GM10248 (cell line): ENCODE measurements at places on chromosomes 11 and 22.

GRCh38 chr11:44528103-44528502 is 37.4 kb upstream of the CD82 start:
- no peak for DNase-seq

- no peak for DNase-seq
These were observed 10.7 kb upstream of the POLDIP3 start for GRCh38 chr22:42625416-42625815.

DNA sequence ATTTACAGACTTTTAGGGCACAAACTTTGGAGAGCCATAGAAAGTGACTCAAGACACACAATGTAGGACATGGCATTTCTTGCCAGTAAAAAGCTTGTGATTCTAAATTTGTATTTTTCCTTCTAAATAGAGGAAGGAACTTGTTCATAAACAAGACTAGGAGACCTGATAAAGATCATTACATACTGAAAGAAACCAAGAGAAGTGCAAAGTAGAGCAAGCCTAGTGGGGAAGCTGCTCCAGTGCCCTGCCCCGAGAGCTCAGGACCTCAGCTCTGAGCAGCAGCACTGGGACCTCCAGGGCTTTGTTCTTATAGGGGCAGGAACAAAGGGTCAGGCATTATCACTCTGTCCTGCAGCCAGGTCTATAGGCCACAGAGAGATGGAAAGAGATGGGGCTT is 7.2 kb downstream of the IRAG1 start:
- no peak for DNase-seq

GRCh38 chr22:48647606-48648515 is 1179.8 kb downstream of the BRD1 start:
- no peak for DNase-seq

DNA sequence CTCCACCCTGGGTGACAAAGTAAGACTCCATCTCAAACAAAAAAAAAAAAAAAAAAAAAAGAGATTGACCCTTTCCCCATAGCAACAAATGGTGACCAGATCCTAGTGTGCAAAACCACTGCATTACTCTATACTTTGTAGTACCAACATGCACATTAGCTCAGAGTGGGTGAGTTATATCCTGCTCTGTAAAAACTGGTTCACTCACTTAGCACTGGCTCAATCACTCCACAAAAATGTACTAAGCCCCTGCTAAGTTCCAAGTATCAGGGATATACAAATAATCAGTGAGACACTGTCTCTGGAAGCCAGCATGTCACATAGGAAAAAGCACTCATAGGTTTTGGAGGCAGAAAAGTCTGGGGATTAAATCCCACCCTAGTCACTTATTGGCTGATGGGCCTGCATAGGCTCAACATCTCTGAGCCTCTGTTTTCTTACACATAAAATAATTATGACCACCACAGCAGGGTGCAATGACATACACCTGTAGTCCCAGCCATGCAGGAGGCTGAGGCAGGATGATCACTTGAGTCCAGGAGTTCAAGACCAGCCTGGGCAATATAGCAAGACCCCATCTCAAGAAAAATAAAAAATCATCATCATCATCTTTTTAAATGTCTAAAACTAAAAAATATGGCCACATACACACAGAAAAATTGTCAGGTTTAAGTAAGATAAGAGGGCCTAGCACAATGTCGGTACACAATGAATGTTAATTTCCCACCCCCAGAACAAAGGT is 11.9 kb downstream of the FAM168A start:
- DNase-seq = no peak

GRCh38 chr11:79971255-79971654 is 530.4 kb upstream of the TENM4 start:
- no peak for DNase-seq

- no peak for DNase-seq
These were observed 69.1 kb downstream of the C11orf87 start for GRCh38 chr11:109490953-109491635.

DNA sequence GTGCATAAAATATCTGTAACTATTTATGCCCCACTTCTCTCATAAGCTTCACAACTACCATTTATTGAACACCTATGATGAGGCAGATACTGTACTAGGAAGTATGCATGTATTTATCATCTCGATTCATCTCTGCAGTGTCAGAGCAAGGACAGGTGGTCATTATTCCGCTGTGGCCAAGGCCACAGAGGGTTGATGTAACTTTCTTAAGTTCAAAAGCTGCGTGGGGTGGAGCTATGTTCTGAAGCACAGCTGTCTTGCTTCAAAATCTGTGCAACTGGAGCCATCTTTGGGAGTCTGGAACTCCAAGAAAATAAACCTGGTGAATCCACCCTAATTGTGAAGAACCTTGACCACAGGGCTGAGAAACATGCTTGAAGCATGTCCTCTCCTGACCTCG is 60.2 kb upstream of the HMGXB4 start:
- DNase-seq = no peak

GRCh38 chr11:127074151-127074761 is 73.7 kb upstream of the KIRREL3 start:
- peak; percentile 66 for DNase-seq

DNA sequence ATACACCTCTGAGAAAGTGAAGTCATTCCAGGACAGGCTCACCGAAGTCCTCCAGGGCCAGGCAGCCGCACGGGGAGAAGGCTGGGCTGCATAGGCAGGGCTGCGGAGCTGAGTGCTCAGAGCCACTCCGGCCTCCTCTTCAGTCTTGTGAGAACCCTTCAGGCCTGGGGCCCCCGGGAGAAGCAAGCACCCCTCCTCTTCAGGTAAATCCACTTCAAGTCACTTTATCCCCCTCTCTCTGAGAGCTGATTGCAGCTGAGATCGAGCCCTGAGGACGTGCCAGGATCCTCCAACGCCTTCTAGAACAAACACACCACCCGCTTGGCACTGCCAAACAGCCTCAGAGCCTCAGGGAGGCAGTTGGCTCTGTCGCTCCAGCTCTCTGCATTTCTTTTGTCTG is 1526.3 kb downstream of the BRD1 start:
- DNase-seq = no peak

DNA sequence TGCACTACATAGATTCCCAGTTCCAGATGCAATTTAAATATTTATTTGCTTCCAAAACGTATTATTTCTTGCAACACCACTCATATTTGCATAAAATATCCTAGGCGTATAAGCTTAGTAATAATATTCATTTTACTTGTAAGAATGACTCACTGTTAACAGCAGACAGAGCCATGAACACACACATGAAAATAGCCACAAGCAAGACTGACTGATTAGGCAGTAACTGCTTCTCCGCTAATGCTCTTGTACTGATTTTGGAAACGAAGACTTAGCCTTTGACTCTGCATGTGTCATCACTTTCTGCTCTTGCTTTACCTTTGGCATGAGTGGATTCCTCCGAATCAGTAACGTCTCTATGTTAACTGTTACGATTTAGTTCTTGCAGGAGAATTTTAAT is 6.0 kb downstream of the OR10Q1 start:
- no peak for DNase-seq

DNA sequence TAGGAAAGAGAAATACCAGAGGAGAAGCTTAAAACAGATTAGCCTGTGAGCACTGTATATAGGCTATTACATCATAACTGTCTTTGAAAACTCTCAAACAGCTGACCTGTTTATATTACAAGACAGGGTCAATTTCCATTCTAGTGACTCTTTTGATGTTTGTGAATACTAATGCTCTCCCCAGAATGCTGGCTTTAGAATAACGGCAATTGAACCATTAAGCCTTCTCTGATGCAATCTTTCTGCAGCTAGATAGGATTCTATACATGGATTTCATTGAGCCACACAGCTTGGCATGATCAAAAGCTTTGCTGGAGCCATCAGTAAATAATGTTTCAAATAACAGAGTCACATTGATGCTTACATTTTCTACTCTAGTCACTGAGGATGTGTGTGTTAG is 122.7 kb upstream of the FAT3 start:
- DNase-seq = no peak

DNA sequence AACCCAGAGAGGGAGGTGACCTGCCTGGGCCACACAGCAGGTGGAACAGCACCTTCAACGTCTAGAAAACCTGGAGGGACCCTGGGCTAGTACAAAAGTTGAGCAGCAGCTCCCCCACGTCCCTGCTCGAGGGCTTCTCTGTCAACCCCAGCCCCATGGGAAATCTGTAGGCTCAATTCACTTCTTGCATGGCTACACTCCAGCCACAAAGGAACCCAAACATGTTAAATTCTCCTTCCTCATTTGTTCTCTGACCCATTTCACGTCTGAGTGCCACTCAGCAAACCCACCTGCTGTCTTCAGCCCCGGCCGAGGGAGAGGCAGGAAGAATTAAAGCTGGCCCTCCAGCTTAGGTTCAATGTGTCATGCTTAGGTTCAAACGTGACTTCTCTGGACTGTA is 418.5 kb downstream of the MIAT start:
- no peak for DNase-seq

- DNase-seq = no peak
These were observed 450.5 kb upstream of the DDI1 start for GRCh38 chr11:103585911-103586310.

DNA sequence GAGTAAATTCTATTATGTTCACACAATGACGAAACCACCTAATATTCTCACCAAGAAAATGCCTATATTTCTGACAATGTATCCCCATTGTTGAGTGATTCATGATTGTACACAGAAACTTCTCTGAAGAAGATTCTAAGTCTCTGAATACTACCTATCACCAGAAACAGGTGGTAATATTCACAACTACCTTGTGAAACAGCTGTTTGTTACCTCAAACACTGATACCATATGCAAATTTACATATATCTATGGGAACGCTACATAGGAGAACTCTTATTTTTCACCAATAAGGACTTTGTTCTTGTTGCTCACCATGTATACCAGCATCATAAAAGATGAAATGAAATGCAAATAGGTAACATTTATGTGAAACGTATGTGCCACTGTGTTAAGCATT is 59.3 kb downstream of the PDGFD start:
- DNase-seq = no peak

DNA sequence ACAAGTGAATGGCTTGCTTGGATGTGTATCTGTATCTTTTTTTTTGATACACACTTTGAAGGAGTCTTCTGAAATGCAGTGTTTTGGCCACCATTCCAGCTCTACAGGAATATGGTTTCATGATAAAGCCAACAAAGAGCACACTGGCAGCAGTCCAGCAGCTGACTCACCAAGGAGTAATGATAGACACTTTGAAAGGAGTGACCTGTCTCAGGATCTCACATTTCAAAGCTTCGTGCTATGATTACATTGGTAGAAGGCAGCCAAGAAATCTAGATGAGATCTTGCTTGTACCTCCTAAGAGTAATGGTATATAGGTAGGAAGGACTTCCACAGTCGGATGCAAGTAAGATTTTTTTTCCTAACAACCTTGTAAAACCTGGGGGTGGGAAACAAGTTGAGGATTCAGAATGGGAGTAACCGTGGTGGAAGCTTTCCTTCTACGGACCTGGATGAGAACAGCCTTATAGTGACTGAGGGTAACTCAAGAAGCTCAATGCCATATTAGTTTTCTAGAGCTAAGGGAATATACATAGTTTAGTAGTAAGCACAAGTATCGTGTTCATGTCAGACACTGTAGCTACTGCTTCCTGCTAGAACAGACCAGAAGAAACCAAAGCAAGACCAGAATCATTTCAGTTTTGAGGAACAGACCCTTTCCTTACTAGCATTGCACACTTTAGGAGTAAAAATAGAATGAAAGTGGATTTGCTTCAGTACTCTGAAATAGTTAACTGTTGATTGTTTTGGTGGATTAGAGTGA is 25.0 kb downstream of the MTMR3 start:
- no peak for DNase-seq

GRCh38 chr11:116946414-116946813 is 109.0 kb upstream of the APOA1 start:
- DNase-seq = no peak

DNA sequence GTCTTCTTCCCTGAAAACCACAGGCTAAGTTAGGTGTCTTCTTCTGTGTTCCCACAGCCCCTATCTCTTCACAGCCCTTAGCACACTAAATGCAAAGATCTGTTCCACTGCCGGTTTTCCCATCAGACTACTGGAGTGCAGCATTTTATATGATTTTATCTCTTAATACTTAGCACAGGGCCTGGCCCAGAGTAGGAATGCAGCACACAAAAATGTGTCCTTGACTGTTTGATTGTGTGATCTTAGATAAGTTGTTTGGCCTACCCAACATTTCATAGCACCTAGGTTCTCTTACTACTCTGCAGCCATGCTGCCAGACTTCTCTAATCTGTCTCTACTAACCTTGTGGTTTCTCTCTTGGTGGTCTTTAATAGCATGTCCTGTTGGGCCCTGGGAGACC is 54.1 kb upstream of the RRM1 start:
- no peak for DNase-seq

GRCh38 chr11:65536412-65537295 is 11.8 kb downstream of the SCYL1 start:
- no peak for DNase-seq

DNA sequence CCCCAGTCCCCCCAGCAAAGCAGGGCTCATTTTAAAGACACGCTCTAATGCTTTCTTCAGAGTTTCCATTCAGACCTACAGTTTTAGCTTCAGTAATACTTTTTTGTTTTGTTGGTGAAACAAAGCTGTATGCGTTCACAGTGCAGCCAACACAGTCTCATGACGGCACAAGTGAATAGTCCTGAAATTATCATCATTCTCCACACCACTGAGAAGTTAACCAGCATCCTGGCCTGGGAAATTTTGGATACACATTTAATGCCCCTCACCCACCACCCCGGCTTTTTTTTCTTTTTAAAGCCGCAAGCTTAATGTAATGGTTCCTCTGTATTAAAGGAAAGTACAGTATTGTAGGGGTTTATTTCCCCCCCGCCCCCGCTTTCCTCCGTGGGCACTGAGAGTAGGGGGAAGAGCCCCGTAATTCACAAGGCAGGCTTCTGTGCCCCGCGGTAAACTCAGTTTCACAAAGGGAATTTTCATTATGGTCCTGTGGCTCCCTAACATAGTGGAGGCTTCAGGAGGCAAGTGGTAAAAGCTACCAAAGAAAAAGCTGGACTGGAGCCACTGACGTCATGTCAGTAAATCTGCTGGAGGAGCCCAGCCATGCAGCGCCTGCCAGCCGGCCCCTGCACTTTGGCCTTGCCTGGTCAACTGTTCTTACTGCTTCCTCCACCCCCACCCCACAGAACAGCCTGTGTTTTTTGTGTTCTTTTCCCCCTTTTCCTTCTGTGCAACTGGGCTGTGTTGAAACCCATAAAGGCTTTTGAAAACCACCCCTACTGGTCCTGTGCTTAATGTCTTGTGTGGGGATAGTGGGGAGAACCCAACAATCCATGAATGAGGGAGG is 18.2 kb downstream of the TEAD1 start:
- DNase-seq = no peak

GRCh38 chr22:21703684-21704316 is 31.8 kb downstream of the YPEL1 start:
- DNase-seq = no peak
